ENCODE measurements at places on chromosomes 6 and 20.

- DNase-seq = peak; percentile 13
Observed at GRCh38 chr20:8943631-8944030, 125.3 kb upstream of the PLCB4 start.

DNA sequence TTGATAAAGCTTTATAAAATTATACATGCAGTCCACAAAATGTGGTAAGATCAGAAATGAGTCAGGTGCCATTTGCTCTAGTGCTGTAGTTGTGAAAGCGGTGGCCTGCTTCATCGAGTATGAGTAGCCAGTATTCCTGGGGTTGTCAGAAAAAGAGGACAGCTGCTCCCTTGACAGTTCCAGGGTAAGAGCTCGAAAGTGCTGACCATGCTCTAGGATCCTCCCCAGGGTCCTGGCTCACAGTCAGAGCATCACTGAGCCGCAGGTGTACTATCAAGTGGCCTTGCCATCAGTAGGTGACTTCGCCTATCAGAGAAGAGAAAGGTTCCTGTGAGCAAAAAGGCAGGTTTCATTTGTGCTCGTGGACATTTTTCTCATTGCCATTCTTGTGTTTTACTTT lies 3.6 kb downstream of the BTBD3 start:
- DNase-seq = no peak

GRCh38 chr6:56793938-56794337 lies 151.2 kb upstream of the DST start:
- no peak for DNase-seq

GRCh38 chr20:20073801-20074371 lies 21.6 kb downstream of the CFAP61 start:
- no peak for DNase-seq

GRCh38 chr6:86973088-86973487 lies 35.8 kb downstream of the HTR1E start:
- DNase-seq = no peak

- DNase-seq = peak; percentile 55
Observed at GRCh38 chr6:42978487-42978838, 518 bp downstream of the PEX6 start.

- DNase-seq = no peak
Observed at GRCh38 chr20:38430679-38431325, 4.3 kb downstream of the SNHG17 start.

GRCh38 chr6:31070711-31071197 lies 41.6 kb downstream of the C6orf15 start:
- peak; percentile 44 for DNase-seq

- DNase-seq = no peak
Observed at GRCh38 chr6:137226697-137227096, 7.5 kb upstream of the IFNGR1 start.

DNA sequence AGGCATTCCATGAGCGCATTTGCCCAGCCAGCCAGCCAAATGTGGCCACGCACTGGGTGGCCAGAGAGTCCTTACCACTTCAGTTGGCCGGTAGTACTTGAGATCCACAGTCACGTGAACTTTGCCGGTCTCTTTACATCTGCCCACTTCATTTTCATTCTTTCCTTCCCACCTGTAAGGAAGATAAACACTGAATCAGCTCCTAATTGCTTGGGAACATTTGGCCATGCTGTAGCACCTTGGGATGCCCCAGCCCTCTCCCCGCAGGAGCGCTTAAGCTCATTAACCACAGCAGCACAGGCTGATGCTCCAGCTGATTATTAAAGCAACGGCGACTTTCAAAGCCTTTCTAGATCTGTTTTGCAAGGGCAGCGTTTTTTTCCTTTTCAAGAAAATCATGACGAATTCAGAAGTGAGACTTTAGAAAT lies 116.6 kb downstream of the FOXC1 start:
- no peak for DNase-seq

DNA sequence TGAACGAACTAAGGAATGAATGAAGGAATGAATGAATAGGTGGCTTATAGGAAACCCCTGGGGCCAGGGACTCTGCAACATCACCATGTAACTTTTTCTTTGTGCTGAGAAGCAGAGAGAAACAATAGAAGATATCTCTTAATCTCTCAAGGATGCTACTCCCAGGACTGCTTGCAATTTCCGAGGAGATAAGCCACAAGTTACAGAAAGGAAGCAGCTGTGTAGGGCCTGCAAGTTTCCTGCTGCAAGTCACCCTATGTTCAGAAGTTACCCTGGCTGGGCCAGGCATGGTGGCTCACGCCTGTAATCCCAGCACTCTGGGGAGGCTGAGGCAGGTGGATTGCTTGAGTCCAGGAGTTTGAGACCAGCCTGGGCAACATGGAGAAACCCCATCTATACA lies 7.3 kb upstream of the MAVS start:
- no peak for DNase-seq

DNA sequence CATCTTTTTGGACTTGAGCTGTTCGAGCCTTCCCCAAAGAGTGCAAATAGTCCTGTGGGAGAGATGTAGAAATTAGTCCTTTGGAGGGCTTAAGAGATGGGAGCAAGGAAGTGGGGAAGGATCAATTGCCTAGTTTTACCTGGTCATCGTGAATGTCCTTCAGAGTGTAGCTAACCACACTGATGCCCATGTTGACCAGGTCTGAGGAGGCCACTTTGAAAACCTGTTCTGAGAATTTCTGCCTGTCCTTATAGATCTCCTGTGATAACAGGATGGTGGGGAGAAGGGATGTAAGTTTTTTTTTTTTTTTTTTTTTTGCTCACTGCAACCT lies 2.0 kb downstream of the FLOT1 start:
- DNase-seq = no peak

GRCh38 chr20:24955045-24955444 lies 6.0 kb downstream of the CST7 start:
- DNase-seq = peak; percentile 5

GRCh38 chr6:87742106-87742505 lies 40.1 kb upstream of the AKIRIN2 start:
- no peak for DNase-seq

DNA sequence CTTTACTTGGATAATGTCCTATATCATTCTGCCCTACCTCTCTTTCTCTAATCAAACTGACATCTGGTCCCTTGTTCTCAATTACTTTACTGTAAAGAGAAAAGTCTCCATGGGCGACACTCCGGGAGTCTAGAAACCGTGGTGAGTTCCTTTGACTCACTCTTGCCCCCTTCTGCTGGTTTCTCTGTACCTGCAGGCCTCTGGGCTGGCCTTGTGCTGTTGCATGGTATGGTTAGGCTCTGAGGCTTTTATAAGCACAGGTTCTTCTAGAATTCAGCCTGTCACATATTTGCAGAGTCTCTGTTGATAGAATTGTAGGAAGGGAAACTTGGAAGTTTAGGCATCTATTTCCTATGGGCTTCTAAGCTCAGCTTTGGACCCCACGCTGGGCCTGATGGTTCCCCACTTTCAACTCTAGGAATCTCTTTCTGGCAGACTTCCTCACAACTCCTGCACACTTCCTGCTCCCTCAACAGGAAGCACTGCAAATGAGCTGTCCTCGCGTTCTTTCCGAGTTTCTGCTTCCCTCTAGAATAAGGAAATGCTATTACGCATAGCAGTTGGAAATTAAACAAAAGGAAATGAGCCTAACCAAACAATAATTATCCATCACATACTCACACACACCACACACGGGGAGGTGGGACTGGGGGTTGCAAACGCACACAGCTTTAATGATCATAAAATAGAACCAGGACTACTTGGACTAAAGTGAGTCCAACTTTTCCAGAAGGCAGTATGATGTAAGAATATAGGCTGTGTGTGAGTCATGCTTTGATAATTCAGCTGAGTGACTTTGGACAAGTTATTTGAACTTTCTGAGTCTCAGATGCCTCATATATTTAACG lies 683.3 kb downstream of the QKI start:
- peak; percentile 14 for DNase-seq

DNA sequence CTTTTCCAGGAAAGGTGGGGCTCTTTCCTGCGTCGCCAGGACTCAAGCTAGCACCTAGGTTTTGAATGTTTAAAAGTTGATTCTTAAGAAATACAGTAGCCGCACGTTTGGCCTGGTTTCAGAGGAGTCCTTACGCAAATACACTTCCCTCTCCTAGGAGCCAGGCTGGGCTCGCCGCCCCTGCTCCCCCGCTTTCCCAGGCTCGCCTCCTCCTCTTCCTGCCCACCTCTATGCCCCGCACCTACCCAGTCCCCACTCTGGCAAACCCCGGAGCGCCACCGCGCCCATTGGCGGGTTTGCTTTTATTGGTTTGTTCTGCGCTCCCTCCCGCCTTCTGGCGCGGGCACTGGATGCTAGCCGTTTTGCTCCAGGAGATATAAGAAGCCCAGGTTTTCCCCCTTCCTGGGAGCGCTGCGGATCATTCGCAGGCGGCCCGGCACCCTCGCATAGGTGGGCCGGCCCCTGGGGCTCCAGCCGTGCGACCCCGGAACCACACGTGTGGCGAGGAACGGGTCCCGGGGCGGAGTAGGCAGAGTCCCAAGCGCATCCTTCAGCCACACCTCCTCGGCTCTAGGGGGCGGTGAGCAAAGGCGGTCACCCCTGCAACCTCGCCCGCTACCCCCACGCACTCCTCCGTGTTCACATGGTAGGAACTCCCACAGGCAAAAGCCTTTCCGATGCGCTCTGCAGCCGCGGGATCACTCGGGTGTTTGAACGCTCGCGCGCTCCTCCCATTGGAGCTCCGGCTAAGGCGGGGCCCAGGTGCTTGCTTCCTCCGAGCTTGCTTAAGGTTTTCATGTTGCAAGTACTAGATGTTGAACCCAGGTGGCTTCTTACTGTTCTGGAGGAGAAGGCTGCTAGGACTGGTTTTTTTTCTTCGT lies 119.0 kb downstream of the RTN4IP1 start:
- peak; percentile 46 for DNase-seq

GRCh38 chr6:144013486-144013909 lies 5.4 kb upstream of the PLAGL1 start:
- DNase-seq = peak; percentile 65

- DNase-seq = no peak
Observed at GRCh38 chr6:53290537-53291510, 57.9 kb downstream of the ELOVL5 start.

DNA sequence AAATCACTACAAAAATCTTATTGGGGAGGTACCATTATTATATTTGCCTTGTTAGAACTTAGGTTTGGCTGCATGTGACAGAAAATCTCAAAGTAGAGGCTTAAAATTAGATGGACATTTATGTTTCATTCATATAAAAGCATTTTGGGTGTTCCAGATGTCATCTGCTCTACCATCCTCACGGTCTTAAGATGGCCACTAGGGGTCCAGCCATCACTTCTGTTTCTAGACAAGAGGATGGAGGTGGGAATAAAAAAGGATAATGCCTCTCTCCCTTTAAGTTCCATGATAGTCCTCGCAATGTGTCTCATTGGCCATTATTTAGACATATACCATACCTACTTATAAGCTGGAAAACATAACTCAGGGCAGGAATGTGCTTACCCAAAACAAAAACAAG lies 929.5 kb downstream of the KIF16B start:
- no peak for DNase-seq

GRCh38 chr6:133767357-133767970 lies 121.4 kb upstream of the TCF21 start:
- no peak for DNase-seq

DNA sequence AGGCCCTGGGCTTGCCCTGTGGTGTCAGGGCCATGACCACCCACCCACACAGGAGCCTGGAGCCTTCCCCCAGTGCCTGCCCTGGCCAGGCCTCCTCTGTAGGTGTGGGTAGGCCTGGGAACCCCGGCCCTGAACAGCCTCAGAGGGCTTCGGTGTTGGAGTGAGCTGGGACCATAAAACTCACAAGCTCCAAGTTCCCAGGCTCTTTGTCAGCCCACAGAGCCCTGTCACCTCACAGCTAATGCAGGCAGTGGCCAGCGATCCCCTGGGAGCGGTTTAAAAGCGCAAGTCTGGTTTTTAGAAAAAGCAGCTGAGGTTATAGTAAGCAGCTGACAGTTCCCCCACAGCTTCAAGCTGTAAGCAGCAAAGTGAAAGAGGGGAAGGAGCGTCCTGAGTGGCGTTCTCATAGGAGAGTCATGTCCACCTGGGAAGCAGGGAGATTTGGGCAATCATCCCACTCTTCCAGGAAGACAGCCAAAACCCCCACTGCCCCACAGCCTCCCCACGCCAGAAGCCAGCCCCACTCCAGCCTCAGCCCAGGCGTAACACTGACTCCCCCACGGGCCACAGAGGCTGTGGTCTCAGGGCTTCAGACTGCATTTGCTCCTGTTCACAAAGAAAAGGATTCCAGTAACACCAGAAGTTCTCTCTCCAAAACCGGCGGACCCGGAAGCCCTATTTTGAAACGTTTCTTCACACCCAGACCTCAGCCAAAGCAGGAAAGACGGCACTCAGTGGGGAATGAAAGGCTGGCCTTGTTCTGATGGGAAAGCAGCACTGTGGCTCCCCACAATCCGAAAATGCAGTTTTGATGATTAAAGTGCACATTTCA lies 34.3 kb upstream of the FOXC1 start:
- peak; percentile 23 for DNase-seq
